ENCODE measurements at places on chromosomes 3 and 15. TPM values are rescaled to one million over a fixed set of nuclear protein-coding genes. Genes with fewer than 3 reads are reported as not detected.

PAK6 gene
- total RNA-seq: not detected

GPR27 gene
- total RNA-seq: 0.25 TPM

PAK2 gene
- total RNA-seq: 39.7 TPM

RPLP1 gene
- 245 TPM for total RNA-seq

IMPG2 gene
- total RNA-seq: 0.65 TPM

NR2E3 gene
- 0.63 TPM for total RNA-seq

AP3S2 gene
- total RNA-seq: 63.5 TPM

MINAR1 gene
- total RNA-seq: 0.98 TPM

CCR4 gene
- total RNA-seq: not detected

MKRN3 gene
- total RNA-seq: 0.65 TPM

BDH1 gene
- total RNA-seq: 0.99 TPM

TGM4 gene
- total RNA-seq: not detected

FAM3D gene
- total RNA-seq: not detected

TPRA1 gene
- total RNA-seq: 25.6 TPM

CYP19A1 gene
- total RNA-seq: 3.1 TPM

MESD gene
- 18.9 TPM for total RNA-seq

CHCHD6 gene
- total RNA-seq: 13.4 TPM

PRKAR2A gene
- 43.4 TPM for total RNA-seq

CCNL1 gene
- total RNA-seq: 138 TPM

REC114 gene
- total RNA-seq: not detected

GOLGA6D gene
- total RNA-seq: not detected

ATP13A3 gene
- total RNA-seq: 448 TPM

HMG20A gene
- total RNA-seq: 33.3 TPM

FBXW12 gene
- 0.27 TPM for total RNA-seq

LMOD3 gene
- not detected for total RNA-seq

GOLGA6L4 gene
- 0.08 TPM for total RNA-seq
